A172 (cell line): ENCODE measurements at places on chromosomes 4 and X.

GRCh38 chrX:68697465-68698125 lies 50.1 kb downstream of the STARD8 start:
- DNase-seq, result no peak

GRCh38 chr4:61375301-61375700 lies 175.2 kb downstream of the ADGRL3 start:
- DNase-seq, result no peak

DNA sequence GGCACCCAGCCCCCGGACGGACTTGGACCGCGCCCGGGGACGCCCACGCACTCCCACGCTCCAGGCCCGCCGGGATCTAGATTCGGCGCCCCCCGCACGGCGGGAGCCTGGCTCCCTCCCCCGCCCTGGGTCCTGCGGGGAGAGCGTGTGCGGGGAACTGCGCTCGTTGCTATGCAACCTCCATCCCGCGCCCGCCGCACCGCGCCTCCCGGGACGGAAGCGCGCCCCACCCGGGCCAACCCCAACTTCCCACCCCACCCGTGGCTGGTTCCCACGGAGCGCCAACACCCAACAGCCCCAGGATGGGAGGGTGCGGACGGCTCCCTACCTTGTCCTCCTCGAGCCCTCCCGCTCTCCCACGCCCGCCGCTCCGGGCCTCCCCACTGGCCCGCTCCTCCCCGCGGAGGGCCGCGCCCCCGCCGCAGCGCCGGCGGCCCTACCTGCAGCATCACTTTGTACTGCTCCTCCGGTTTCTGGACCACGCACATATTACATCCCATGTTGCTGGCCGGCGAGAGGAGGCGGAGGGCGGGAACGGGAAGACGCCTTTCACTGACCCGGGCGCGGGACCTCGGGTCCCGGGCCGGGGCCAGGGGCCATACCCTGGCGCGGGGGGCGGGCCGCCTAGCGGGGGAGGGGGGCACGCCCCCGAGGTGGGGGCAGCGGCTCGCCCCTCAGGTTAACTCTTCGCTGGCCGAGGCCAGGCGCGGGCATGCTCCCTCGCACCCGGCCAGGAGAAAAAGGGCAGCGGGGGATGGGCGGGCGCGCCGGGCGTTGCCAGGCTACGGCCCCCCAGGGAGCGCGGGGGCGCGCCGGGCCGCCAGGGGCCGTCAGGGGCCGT lies at the start of gene PDZD4:
TSS of gene PDZD4 (minus strand) at position 746 of the 841 bp plus-strand sequence. CDS start at position 500, 246 bp downstream.
- DNase-seq, result no peak

- DNase-seq, result no peak
Measured at GRCh38 chr4:27094783-27095182, 234.1 kb downstream of the STIM2 start.

- no peak for DNase-seq
Measured at GRCh38 chrX:31819455-31819854, 747.6 kb upstream of the FTHL17 start.
